Fibroblast of skin of right quadriceps (primary cell): ENCODE measurements at places on chromosomes 6 and 20.
A peak's percentile ranks its signal among the peaks of the same experiment; 100 is the strongest.

- no peak for DNase-seq
Observed at GRCh38 chr20:33474963-33475362, 14.9 kb upstream of the CBFA2T2 start.

DNA sequence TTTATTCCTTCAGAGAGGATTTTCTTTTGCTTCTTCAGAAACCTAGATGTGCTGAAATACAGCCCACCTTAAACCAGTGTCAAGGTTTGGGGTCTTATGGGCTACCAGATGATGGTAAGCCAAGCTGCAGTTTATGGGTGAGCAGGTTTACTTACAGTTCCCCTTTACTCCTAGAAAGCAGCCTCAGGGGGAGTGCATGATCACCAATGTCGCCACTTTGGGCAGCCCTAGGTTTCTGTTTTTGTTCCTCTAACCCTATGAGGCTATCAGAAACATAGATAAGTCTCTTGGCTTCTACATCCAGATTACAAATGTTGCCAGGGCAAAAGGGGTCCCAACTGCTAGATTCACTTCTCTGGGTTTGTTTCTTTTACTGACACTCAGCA is 67.2 kb downstream of the TRIM27 start:
- no peak for DNase-seq

- peak; percentile 49 for DNase-seq
Observed at GRCh38 chr6:45566882-45567281, 189.1 kb upstream of the SUPT3H start.

DNA sequence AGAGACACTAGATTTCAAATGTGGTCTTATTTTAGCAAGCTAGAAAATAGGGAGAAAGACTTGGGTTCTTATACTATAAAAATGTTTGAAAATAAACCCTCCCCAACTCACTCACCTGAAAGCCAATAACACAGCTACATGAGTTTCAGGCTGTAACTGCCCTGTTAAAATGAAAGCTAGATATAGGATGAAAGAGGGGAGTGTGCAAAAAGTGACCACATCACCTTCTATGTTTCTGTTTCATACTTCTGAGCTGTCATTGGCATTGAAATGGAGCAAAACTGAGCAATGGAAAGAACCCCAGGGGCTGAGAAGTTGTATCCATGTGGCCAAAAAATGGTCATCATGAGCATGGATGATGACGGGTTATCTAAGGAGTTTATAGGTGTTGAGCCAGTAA is 148.1 kb upstream of the TENT5A start:
- DNase-seq, result no peak

DNA sequence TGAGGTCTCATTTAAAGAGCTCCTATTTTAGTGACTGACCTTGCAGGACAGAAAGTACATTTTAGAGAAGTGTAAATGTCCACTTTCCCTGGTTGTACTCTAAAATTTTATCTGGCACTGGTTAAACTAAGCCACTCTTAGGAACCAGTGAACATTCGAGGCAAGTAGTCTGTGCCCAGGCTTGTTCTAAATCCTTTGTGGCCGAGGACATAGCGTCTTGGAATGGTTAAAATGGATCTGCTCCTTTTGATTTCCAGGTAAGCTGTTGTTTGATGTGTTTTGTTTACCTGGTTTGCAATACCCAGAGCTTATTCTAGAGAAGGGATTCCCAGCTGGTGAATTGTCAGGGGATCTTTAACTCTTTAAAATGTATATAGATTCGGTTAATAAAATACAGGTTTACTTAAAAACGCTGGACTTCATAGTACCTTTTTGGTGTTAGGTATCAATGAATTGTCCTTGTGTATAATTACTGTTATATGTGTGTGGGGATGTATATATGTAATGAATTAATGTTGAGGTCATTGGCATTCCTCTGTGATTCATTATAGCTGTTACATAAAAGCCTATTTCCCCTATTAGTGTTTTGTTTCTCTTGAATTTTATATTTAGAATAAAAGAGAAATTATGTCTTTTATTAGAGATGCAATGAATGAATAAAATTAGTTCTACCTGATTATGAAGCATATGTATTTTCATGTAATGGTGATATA is 15.8 kb downstream of the SNX9 start:
- DNase-seq, result no peak

GRCh38 chr6:50818020-50818419 is 651 bp upstream of the TFAP2B start:
- no peak for DNase-seq

GRCh38 chr6:128482642-128483041 is 37.8 kb downstream of the PTPRK start:
- no peak for DNase-seq

GRCh38 chr6:43013097-43013842 is 476 bp downstream of the MEA1 start:
- peak; percentile 15 for DNase-seq

DNA sequence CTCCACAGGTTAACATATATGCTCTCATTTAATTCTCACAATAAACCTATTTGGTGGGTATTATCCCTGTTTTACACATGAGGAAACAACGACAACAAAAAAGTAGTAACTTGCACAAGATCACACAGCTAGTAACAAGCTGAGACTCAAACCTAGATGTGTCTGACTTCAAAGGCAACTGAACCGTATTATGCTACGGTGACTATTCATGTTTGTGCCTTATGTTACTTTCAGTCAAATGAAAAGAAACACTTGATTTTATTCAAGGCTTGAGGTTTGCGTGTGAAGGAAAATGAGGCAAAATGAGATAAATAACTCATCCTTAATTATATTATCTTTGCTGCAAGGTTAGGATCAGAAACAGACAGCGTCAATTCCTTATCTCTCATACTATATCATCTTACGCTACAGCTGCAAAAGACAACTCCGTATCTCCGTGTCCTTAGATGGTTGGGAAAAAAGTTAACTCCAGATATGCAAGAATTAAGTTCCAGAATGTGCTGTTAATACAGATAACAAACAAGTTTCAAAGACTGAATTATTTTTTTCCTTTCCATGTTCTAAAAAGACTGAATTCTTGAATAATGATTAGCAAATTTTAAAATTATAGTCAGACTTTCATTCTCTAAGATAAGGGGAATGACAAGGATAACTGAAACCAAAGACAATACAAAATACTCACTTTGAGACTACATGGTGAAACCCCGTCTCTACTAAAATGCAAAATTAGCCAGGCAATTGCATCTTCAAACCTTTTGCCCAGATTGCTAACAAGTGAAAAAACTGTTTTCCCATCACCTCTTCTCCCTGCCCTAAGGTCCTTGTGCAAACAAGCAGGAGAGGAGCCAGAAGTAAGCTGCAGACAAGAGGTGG is 27.8 kb downstream of the STAU1 start:
- no peak for DNase-seq

GRCh38 chr6:39263303-39264037 is 34.2 kb upstream of the KCNK5 start:
- no peak for DNase-seq

- DNase-seq, result no peak
Observed at GRCh38 chr6:50145125-50145524, 95.4 kb upstream of the DEFB112 start.

- peak; percentile 98 for DNase-seq
Observed at GRCh38 chr6:1701668-1702353, 92.1 kb downstream of the FOXC1 start.

GRCh38 chr6:4612636-4613171 is 163.5 kb upstream of the CDYL start:
- DNase-seq, result peak; percentile 85

DNA sequence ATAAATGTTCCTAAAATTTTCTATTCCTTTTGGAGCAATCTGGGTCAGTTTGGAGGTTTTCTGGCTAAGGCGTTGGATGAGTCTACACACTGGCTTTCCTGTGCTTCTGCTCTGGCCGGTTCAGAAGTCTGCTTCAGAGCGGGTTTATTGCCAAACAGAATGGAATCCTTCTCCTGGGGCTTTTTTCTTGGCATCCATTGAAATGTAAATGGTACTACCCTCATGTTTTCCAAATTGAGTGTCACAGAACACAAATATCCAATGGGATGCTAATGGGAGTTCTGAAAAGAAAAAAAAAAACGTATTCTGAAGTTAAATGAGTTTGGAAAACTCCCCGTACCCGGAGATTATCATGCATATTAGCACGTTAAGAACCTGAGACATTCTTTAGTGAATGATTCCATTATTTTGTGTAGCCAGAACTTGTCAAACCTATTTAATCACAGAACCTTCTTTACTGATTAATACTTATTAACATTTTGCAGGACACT is 930.3 kb downstream of the QKI start:
- no peak for DNase-seq

GRCh38 chr20:51803148-51803854 is 980 bp upstream of the SALL4 start:
- DNase-seq, result peak; percentile 73

DNA sequence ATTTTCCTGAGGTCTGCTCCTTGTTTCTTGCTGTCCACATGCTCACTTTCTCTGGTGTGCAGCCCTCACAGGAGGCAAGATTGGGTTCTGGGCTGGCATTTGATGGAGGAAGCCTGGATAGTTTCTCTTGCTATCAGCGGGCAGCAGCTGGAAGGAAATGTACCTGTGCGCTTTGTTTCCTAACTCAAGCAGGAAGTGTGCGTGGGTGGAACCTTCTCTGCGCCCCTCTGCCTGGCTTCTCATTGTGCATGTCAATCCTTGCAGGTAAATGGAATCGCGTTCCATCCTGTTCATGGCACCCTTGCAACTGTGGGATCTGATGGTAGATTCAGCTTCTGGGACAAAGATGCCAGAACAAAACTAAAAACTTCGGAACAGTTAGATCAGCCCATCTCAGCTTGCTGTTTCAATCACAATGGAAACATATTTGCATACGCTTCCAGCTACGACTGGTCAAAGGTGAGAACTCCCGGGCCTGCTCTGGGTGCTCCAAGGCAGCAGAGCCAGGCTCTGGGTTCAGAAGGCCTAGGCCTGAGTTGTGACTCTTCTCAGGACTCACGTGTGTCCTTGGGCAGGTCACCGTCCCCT is 16.8 kb upstream of the RBM38 start:
- DNase-seq, result no peak

DNA sequence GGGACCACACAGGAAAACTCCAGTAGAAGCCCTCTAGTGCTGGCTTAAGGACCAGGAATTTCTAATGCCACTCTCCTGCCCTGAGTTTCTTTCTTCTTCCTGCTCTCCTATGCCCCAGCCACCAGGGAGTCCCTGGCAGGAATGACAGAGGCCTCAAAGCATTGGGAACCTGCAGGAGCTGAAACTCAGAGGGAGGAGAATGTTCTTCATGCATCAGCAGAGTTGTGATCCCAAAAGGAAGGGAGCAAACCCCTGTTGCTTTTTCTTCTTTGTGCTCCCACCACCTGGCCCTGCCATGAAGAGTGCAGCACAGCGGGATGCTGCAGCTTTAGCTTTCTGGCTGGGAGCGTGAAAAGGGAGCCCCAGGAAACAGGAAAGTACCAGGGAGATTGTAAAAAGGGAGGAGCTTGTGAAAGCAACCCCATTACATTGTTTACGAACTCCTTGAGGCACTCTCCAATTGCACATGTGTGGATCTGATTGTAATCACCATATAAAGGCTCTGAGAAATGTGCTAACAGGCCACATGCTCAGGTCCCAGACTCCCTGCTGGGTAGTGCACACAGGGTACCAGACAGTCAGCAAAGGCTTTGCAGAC is 34.7 kb upstream of the FKBP1A start:
- peak; percentile 12 for DNase-seq

- no peak for DNase-seq
Observed at GRCh38 chr20:32636821-32637220, 36.9 kb downstream of the C20orf203 start.

DNA sequence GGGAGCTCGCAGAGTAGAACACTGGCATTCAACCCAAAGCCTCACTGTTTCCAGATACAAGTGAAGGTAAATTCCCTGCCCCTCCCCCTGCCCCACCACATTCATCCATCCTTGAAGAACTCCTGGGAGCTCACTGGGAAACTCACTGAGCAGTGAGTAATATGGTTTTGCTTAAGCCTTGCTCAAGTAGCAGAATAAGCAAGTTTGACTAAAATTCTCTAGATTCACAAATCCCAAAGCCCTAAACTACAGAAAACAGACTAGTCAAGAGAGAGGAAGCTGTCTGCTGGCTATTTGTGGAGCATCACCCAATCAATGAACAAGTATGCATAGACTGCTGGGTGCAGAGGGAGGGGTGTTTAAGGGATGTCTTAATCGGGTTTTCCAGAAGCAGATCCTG is 82.1 kb downstream of the UNC5CL start:
- DNase-seq, result peak; percentile 83

- no peak for DNase-seq
Observed at GRCh38 chr20:58650181-58650775, 805 bp upstream of the STX16 start.

GRCh38 chr6:139452148-139452876 is 77.9 kb upstream of the CITED2 start:
- DNase-seq, result peak; percentile 30

- DNase-seq, result no peak
Observed at GRCh38 chr6:153725456-153725855, 313.6 kb upstream of the OPRM1 start.

- no peak for DNase-seq
Observed at GRCh38 chr6:124694139-124694705, 268.0 kb upstream of the RNF217 start.

DNA sequence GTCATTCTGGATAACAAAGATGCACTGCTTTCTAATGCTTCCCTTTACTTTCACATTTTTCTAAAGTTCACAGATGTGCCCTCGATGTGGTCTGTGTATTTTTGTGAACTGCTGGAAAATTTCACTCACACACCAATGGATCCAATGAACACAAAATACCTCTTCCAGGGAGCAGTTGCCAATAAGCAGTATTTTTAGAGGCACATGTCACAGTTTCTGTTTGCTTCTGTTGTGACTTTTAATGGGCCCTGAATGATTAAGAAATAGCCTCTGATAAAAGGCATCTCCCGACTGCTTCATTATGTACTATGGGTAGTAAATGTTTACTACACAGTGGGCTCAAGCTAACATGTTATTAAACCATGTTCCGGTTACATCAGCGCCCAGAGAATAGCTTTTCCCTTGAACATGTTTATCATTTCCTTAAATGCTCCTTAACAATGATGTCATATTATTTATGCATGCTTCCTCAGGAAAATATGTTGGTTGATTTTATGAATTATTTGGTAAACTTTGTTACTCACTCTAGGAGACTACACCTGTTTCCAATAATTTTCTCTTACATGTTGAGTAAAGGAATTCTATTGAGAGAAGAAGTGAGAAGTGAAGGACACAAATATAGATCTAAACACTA is 188.0 kb downstream of the KCNQ5 start:
- peak; percentile 42 for DNase-seq

DNA sequence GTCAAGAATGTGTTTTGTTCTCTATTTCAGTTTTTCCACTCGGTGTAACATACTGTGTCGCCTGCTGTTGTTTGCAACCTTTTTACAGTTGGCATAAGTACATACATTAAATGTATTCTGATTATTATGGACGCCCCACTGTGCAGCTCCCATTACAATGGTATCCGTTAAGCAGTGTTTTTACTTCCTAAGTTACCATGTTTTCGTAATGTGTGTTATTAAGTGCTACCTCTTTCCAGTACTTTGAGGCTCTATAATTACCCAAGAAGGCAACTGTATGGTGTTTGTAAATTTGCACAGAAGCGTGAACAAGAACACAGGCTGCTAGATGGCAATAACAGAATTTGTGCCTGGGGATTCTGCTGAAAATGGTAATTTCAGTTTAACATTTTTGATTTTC is 568.0 kb upstream of the MARCKS start:
- no peak for DNase-seq

GRCh38 chr6:167426651-167427050 is 101.8 kb downstream of the TTLL2 start:
- DNase-seq, result no peak
